ENCODE measurements at places on chromosomes 3 and 15. TPM values are rescaled to one million over a fixed set of nuclear protein-coding genes. Genes with fewer than 3 reads are reported as not detected.

- DNase-seq: peak; percentile 69
- H3K27ac ChIP-seq: no peak overlapping the region
- no peaks in the 10 kb centered on the region for H3K4me1 ChIP-seq
- peaks cover 27% of the 10 kb centered on the region for H3K27me3 ChIP-seq
Observed at GRCh38 chr3:9552252-9552999, 1.2 kb downstream of the LHFPL4 start.

GRCh38 chr3:47581422-47581821 lies 2.8 kb upstream of the CSPG5 start:
- no peak for DNase-seq
- no peak overlapping the region for H3K4me3 ChIP-seq
- peaks cover 23% of the 10 kb centered on the region for H3K27me3 ChIP-seq
- peaks cover 14% of the 10 kb centered on the region for H3K36me3 ChIP-seq

- no peaks in the 10 kb centered on the region for H3K36me3 ChIP-seq
- peak overlapping the region; percentile 75 for H3K27ac ChIP-seq
- H3K27me3 ChIP-seq: no peaks in the 10 kb centered on the region
Observed at GRCh38 chr3:124846189-124846588, 41.0 kb downstream of the ITGB5 start.

GHRL gene
- 2.2 TPM for total RNA-seq

DNA sequence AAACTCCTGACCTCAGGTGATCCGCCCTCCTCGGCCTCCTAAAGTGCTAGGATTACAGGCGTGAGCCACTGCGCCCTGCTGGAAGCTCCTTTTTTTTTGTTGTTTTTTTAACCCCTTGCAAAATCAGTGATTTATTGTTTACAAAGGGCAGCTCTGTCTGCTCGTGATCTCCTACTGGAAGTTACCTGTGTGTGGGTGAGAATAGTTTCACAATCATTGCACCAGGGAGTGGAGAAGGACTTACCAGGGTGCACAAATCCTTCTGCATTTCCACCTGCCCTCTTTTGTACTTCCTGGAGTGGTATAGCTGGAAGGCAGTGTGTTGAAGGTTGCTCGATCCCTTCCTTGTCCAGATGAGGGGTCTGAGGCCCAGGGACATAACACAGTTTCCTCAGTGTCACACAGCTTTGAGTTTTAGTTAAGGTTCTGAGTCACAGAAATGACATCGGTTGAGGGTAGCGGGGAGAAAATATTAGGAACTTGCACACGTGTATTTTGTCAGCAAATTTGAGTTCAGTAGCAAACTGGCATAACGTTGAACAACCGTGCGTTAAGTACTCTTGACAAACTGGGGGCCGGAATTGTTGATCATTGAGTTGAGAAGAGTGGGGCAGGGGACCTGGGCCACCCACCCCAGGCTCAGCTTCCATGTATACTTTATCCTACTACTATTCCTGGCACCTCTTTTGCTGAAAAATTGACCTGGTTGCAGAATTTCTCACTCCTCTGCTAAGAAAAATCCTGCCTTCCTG lies 11.3 kb upstream of the TRAK1 start:
- peak overlapping the region; percentile 60 for H3K27ac ChIP-seq
- DNase-seq: no peak
- H3K4me1 ChIP-seq: peaks cover 35% of the 10 kb centered on the region
- no peak overlapping the region for H3K4me3 ChIP-seq
- H3K36me3 ChIP-seq: no peaks in the 10 kb centered on the region
